ENCODE measurements at places on chromosomes 5 and 9.

GRCh38 chr5:107576155-107576554, 94.6 kb downstream of the EFNA5 start:
- no peak for DNase-seq

GRCh38 chr9:69600314-69601047, 71.7 kb downstream of the APBA1 start:
- no peak for DNase-seq

DNA sequence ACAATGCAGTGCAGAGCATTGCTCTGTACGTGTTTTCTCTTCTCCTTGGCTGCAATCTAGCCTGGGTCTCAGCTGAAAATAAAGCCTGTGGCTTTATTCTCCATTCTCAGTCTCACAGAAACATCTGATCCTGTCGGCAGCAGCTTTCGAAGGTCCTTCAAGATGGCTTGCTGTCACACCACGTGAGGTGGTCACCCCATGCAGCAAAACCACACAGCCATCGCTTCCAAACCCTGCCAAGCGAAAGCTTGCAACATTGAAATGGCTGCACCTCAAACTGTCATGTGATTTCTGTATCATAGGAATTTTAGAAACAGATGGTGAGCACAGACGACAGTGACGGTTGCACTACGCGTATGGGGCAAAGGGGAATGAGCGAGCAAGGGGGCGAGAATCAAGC, 98.5 kb upstream of the SMARCA2 start:
- peak; percentile 19 for DNase-seq

DNA sequence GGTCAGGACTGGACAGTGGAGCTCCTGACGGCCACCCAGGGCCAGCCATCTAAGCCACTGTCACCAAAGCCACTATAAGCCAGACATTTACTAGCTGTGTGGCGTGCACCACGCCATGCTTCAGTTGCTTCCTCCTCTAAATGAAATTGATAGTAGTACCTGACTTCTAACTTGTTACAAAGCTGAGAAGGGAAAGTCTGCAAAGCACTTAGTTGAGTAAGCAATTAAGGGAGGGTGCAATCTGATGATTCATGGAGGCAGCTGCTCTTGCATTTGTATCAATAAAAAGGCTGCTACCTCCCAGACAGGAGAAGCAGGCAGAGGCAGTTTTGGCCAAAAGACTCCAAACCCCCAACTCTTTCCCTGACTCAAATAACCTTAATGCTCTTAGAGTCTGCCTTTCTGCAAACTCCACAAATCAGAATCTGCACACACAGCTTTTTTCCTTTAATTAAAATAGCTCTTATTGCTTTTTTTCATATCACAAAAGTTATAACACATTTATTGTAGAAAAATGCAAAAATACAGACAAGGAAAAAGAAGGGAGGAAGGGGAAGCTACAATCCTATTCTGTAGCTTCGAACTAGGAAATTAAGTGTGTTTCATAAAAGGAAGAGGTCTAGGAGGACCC, 19.3 kb upstream of the RAPGEF1 start:
- no peak for DNase-seq

DNA sequence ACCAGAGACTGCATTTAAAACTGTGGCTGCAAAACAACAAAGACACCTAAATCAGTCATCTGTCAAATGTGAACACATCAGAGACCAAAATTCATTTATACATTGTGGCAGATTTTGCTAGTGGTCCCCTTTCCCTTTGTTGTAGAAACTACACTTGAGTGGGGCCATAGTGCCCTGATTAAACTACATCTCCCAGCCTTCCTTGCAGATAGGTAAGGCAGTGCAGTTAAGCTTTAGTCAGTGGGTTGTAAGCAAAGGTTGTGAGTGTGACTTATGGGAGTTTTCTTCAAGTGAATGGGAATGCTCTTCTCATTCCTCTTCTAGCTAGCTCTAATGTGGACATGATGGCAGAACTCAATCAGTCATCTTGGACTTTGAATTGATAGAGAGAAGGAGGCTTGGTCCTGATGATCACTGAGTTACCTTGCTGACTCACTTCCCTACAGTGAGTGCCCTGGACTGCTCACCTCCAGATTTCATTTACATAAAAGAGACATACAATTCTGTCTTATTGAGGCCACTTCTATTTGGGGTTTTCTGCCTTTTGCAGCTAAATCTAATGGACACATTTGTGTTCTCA, 35.2 kb upstream of the SPARC start:
- DNase-seq = no peak

All from left lung (tissue), 14 donors.